ENCODE measurements at places on chromosomes 4 and X.

DNA sequence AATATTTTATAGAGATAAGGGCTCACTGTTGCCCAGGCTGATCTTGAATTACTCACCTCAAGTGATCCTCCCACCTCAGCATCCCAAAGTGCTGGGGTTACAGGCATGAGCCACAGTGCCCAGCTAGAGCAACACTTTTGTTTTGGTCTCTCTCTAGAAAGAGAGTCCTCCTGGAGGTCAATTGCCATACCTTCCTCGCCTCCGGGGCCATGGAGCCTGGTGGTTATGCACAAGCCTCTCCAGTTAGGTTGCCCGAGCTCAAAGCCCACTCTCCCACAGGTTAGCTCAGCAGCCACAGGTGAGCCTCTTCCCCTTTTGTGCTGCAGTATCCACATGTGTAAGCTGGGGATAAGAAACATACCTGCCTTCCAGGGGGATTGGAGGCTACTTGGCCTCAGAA lies 24.2 kb upstream of the MAN2B2 start:
- DNase-seq = no peak

GRCh38 chrX:46683048-46683447 lies 75.9 kb downstream of the SLC9A7 start:
- DNase-seq = peak; percentile 39

- no peak for DNase-seq
Measured at GRCh38 chr4:117400039-117400835, 314.9 kb upstream of the TRAM1L1 start.

GRCh38 chr4:15295421-15296162 lies 132.2 kb upstream of the C1QTNF7 start:
- no peak for DNase-seq

DNA sequence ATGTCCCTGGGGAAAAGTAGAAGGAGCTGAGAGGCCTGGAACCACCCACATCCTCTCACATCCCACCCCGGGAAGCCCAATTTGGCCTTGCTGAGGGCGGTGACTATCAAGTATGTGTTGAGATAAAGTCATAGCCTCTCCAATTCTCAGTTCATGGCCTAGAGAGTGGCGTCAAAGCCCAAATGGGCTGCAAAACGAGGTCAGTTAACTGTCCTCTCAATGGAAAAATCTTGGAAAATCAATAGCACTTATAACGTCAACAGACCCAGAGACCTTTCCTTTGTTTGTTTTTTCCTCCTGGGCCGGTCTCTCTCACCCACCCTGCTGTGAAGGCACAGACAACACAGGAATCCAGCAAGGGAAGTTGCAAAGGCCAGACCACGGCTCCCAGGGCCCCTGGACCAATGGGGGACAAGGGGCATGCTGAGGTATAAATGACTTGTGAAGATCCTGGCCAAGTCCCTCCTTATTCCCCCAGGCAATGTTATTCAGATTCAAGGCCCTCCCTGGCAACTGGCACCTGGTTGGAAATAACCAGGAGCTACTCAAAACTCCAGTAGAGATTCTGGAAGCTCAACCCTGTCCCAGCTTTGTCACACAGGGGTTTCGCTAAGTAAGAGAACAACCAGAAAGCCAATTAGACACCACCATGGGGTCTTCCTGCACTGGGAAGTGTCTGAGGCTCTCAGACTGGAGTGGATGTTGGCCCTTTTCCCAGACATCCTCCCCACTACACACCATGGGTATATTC lies 38.6 kb downstream of the TSC22D3 start:
- DNase-seq = peak; percentile 96
